ENCODE measurements at places on chromosomes 6 and 20.

GRCh38 chr20:48017509-48017908 lies 232.2 kb upstream of the SULF2 start:
- DNase-seq, result no peak

GRCh38 chr6:16805243-16805950 lies 44.1 kb upstream of the ATXN1 start:
- DNase-seq, result no peak

DNA sequence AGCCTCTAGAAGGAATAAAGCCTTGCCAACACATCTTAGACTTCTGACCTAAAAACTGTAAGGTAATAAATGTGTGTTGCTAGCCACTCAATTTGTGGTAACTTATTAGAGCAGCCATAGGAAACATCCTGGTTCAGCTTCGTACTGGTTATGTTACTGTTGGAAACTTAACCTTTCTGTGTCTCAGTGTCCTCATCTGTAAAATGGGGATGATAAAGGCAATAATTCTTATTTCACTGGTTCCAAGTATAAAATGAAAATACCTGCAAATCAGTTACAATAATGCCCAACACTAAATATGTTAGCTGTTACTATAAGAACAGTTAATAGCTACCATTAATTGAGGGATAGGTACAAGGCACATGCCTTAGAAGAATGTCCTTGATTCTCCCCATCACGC lies 14.3 kb upstream of the RBPJL start:
- no peak for DNase-seq

DNA sequence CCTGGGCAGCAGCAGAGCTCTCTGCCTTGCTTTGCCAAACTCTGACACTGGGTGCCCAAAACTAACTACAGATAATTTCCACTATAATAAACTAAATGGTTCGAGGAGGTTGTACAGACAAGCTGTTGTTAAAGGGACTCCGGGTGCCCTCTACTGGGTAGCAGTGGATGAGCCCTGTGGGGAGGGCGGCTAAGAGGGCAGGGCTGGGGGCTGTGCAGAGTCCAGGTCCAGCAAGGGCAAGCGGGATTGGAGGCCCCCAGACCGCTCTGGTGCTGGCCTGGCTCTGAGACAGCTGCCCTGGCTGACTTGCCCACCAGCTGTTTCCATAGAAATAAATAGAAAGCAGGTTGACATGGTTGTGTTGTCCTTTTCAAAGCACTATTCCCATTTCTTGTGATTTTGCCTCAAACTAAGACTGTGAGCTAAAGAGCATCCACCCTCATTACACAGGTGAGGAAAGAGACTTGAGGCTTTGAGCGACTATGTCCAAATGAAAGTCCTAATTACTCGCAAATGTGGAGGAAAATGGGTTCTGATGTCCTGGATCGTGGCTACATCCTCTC lies 167.6 kb upstream of the CST7 start:
- DNase-seq, result peak; percentile 38
